ENCODE measurements at places on chromosomes 16 and 17.

DNA sequence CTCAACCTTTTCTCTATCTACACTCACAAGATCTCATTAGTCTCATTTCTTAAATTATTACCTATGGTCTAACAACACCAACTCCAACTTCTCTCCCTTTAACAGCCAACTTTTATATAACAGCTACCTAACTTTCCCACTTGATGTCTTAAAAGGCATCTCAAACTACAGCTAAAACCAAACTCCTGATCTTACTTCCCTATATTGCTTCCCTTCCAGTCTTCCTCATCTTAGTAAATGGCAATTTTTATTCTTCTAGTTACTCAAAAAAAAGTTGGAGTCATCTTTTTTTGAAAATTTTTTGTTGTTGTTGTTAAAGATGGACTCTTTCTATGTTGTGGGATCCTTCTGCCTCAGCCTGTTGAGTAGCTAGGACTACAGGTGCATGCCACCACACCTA lies 15.3 kb downstream of the SRR start:
- DNase-seq, result no peak
- H3K4me1 ChIP-seq, result no peaks in the 10 kb centered on the region
- H3K27me3 ChIP-seq, result no peaks in the 10 kb centered on the region
- peaks cover 2% of the 10 kb centered on the region for H3K36me3 ChIP-seq
- H3K4me3 ChIP-seq, result no peak overlapping the region

DNA sequence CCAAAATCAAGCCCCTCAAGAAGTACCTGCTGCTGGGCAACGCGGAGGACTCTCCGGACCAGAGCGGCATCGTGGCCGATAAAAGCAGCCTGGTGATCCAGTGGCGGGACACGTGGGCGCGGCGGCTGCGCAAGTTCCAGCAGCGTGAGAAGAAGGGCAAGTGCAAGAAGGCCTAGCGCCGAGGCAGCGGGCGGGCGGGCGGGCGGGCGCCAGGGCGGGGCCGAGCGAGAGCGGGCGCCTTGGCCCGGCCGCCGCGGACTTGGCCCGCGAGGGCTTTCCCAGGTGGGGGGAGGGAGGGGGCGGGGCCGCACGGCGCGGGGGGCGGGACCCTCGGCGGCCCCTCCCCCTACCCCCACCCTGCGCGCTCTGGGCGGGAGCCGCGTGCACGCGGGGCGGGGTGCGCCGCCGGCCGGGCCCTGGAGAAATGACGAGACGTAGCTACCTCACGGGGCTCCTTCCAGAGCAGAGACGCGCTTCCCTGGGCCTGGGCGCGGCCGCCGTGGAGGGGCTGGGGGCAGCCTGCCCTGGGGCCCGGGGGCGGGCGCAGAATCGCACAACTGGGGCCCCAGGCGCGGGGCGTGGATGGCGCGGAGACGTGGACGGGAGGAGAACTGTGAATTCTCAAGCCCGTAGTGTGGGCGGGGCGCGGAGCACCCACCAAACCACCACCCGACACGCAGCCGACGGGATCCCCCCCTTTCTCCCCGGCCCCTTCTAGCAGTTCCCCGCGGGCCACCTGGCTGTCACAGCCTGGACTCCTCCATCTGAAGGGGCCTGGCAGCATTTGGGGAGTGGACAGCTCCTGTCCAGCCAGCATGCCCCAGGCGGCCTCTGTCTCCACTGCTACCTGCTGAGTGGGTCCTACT lies 218.7 kb downstream of the NTN1 start:
- H3K27ac ChIP-seq, result peak overlapping the region; percentile 48
- H3K27me3 ChIP-seq, result no peaks in the 10 kb centered on the region
- H3K36me3 ChIP-seq, result no peaks in the 10 kb centered on the region
- H3K4me3 ChIP-seq, result peak overlapping the region; percentile 47

DNA sequence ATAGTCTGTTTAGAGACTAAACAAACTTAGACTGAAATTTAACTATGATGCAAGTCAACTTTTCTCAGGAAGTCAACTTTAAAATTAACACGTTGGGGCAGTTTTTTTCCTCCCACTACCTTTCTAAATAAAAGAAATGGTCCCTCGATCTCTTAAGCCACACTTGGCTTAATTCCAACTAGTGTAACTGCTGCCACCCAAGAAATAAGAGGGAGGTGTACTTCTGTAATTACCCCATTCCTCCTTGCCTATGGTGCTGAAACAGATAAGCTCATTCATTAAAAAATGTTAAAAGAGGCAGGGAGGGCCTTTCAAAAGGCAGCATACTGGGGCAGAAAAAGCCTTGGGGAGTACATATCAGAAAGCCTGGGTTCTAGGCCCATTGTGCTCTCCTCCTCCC lies 59.8 kb downstream of the NCOR1 start:
- peaks cover 4% of the 10 kb centered on the region for H3K36me3 ChIP-seq
- no peaks in the 10 kb centered on the region for H3K4me1 ChIP-seq
- no peak overlapping the region for H3K27ac ChIP-seq
- no peak overlapping the region for H3K4me3 ChIP-seq

- H3K27ac ChIP-seq, result peak overlapping the region; percentile 18
- H3K27me3 ChIP-seq, result no peaks in the 10 kb centered on the region
- peaks cover 24% of the 10 kb centered on the region for H3K4me1 ChIP-seq
- H3K4me3 ChIP-seq, result no peak overlapping the region
These were observed 14.6 kb downstream of the USP22 start for GRCh38 chr17:21028192-21028591.

DNA sequence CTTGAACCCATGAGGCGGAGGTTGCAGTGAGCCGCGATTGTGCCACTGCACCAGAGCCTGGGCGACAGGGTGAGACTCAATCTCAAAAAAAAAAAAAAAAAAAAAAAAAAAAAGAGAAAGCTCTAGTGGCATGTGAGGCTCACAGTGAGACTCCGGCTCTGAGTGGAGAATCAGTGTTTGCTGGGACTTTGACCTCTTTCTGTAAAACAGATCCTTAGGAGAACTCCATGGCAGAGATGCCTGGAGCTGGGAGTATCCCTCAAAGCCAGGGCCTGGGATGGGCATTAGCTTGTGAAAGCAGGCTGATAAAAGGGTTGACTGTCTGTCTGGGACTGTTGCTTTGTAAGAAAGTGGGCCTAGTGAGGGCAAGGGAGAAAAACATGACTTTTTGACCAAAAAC lies 46.4 kb downstream of the ZNF207 start:
- no peak for DNase-seq
- no peaks in the 10 kb centered on the region for H3K36me3 ChIP-seq
- no peak overlapping the region for H3K4me3 ChIP-seq
- H3K27ac ChIP-seq, result no peak overlapping the region
- no peaks in the 10 kb centered on the region for H3K4me1 ChIP-seq
